ENCODE measurements at places on chromosomes 6 and 20.
A peak's percentile ranks its signal among the peaks of the same experiment; 100 is the strongest.

DNA sequence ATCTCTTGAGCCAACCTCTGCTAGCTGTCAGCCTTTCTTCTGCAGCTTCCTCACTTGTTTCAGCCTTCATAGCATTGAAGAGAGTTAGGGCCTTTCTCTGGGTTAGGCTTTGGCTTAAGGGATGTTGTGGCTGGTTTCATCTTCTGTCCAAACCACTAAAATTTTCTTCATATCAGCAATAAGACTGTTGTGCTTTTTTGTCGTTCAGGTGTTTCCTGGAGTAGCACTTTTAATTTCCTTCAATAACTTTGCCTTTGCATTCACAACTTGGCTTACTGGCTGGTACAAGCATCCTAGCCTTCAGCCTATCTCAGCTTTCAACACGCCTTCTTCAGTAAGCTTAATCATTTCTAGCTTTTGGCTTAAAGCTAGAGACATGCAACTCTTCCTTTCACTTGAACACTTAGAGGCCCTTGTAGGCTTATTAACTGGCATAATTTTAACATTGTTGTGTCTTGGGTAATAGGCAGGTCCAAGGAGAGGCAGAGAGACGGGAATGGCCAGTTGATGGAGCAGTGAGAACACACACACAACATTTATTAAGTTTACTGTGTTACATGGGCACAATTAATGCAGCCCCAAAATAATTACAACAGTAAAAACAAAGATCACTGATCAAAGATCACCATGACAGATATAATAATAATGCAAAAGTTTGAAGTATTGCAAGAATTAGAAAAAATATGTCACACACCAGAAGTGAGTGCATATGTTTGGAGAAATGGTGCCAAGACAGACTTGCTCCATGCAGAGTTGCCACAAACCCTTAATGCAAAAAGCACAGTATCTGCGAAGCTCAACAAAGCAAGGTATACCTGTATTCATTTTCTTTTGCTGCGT lies 98.6 kb downstream of the HIVEP1 start:
- DNase-seq = no peak

GRCh38 chr20:44097521-44098255 lies 89.3 kb downstream of the JPH2 start:
- no peak for DNase-seq

DNA sequence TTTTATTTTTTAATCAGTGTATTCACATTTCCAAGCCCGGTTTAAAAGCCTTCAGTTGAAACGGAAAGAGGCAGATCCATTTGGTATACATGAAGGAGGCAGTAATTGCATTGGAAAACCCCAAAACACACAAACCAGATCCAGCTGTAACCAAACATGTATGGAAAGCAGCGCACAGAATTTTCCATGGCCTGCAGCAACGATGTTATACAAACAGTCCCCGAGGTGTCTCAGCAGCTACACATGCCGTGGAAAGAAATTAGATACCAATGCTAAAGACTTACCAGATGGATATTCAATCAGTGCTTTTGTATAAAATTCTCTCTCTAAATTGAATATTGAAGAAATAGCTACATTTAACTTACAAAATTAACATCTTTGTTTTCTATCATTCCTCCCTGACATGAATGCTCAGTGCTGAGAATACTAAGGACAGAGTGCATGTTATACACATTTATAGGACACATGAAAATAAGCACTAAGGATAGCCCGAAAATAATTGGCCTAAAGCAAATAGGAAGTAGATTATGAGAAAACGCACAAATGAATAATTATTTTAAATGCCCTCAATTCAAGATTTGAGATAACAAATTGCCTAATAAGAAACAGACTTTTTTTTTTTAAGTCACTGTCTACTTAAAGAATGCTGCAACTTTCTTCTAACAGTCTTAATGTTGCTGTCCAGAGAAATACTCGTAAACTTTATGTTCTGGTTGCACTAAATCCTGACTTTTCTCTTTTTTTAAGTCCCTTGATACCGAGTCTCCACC lies 713.1 kb downstream of the HDGFL1 start:
- DNase-seq = no peak

- no peak for DNase-seq
Measured at GRCh38 chr20:59932616-59933295, 681 bp downstream of the SYCP2 start.

- no peak for DNase-seq
Measured at GRCh38 chr6:70586114-70586513, 19.4 kb downstream of the SDHAF4 start.

- DNase-seq = no peak
Measured at GRCh38 chr6:53316142-53316541, 32.6 kb downstream of the ELOVL5 start.

DNA sequence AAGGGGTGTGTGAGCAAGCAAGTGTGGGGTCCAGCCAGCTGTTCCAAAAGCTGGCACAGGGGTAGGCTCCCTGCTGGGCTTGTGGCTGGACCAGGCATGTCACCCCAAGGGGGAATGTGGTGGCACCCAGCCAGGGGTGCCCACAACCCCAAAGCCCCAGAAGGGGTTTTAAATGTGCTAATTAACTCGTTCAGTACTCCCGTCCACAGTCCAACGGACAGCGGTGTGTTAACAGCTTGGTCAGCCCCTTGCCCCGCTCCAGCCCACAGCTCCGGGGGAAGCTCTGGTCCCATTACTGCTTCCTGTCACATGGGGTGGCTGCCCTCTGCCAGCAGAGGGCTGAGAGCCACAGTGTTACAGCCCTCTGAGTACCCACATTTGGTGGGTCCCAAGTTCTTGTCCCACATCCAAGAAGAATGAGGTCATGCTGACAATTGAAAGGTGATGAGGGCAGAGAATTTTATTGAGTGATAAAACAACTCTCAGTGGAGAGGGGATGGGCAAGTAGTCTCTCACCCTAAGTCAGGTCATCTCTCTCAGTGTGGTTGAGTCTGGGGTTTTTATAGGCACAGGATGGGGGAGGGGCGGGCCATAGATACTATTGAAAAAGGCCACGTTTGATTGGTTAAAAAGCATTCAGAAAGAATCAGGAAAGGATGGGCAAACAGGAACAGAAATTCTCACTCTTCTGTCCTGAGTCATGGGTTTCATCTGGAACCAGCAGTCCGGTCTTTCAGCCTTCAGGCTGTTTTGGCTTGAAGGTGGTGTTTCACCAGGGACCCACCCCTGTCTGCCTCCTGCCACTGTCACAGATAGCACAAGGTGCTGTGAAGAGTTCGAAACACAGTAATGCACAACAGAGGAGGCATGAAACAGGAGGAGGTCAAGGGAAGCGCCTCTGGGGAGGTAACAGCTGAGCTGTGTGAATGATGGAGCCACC lies 238.5 kb downstream of the NFATC2 start:
- DNase-seq = no peak

DNA sequence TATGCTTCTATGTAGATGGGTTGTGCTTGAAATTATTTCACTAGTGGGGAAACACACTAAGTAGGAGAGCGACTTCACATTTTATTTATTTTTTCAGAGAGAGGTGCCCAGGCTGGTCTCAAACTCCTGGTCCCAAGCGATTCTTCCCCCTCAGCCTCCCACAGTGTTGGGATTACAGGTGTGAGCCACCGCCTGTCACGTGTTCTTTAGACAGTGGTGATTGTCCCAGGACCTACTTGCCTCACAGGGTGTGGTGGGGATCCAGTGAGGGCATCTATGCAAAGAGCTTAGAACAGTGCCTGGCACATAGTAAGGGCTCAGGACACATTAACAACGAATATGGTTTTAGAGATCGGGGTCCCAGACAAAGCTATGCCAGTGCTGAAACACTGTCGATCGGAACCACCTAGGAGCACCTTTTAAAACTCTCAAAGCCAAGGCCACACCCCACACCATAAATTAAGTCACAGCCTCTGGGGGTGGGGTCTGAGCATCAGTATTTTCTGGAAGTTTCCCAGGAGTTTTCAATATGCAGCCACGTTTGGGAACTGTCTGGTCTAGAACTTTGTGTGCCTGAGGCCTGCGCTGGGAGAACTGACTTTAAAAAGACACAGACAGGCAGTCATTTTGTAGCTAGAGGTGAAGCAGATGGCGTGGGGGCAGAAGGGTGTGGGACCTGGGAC lies 4.8 kb upstream of the BCAS4 start:
- no peak for DNase-seq

DNA sequence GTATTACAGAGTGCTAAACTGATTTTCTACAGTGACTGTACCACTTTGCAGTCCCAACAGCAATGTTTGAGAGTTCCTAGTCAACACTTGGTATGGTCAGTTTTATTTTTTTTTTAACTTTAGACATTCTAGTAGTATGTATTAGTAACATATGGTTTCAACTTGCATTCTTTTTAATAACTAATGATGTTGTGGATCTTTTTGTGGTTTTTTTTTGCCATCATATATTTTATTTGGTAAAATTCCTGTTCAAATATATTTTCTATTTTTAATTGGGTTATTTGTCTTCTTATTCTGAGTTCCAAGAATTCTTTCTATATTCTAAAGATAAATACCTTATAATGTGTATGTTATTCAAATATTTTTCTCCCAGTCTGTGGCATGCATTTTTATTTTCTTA lies 189.4 kb upstream of the ECI2 start:
- DNase-seq = no peak

GRCh38 chr6:162887981-162888689 lies 160.4 kb downstream of the PACRG start:
- DNase-seq = no peak

DNA sequence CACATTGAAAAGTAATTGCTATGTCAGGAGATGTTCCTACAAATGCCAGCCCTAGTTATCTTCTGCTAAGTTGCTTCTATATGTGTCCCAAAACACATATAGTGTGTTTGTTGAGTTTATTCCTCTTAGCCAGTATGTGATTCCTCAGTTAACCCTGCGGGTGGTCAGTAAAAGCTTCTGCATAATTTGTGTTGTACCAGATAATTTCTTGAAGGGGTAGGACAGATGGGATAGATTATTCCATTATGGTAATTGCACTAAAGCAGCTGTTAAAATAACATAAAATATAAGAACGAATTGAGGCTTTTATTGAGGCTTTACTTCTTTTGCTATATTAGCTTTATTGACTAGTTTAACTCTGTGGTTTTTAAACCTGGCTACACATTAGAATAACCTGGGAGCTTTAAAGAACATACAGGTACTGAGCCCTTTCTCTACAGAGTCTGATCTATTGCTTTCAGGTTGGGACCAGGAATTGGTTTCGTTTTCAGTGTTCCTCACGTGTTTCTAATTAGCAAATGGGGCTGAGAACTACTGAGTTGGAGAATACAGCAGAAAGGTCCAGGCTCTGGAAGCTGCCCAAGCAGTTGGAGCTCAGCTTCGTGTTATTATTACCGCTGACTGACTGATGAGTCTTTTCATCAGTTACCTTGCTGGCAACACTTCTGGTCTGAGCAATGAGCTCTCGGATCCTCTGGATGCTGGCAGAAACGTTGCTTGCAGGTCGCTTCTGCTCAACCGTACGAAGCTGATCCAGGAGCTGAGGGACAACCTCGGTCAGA lies 56.9 kb downstream of the FAM229B start:
- DNase-seq = no peak

- no peak for DNase-seq
Measured at GRCh38 chr6:168124158-168124557, 45.1 kb upstream of the FRMD1 start.

DNA sequence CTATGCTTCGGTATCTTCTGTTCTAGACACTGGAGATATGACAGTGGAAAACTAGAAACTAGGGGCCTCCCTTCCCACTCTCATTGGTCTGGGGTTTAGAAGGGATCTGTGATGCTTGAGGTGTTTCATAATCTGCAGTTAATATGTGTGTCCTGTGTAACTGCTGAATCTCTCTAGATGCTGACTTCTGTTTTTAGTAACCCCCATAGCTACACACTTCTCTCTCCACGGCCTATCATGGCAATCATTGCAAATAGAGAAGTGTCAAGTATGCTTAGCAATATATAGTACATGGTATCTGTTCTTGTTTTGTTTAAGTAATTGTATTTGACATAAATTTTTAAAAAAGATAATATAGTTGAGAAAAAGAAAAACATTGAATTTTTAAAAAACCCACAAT lies 394.6 kb upstream of the MMS22L start:
- no peak for DNase-seq

DNA sequence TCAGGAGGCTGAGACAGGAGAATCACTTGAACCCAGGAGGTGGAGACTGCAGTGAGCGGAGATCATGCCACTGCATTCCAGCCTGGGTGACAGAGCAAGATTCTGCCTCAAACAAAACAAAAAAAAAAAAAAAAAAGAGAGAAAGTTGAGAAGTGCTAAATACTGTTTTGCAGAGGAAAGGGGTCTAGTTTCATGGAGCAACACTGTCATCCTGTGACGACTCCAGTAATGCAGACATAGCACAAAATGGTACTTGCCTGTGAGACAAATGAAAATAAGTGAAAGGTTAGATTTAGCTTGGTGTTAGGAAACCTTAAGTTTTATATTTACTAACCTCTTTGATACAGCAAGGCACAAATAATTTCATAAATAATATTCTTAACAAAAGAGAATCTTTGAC lies 29.7 kb downstream of the CEP162 start:
- no peak for DNase-seq

- DNase-seq = no peak
Measured at GRCh38 chr20:17921774-17922173, 46.8 kb downstream of the SNX5 start.

DNA sequence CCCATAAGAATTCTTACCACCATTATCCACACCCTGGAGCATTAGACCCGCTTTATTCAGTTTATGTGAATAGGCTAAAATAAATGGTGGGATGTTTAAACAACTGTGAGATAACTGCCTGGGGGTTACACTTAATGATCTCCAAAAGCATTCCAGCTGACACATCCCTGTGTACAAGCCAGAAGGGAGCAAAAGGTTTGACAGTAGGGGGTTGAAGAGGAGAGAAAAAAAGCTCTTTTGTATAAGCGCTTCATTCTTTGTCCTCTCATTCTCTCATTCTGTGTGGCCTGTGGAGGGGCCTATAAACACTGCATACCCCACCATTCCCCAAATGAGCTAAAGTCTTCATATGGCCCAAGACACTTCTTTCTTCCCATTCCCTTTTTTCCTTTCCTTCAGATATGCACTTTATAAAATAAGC lies 30.8 kb upstream of the COL21A1 start:
- no peak for DNase-seq

DNA sequence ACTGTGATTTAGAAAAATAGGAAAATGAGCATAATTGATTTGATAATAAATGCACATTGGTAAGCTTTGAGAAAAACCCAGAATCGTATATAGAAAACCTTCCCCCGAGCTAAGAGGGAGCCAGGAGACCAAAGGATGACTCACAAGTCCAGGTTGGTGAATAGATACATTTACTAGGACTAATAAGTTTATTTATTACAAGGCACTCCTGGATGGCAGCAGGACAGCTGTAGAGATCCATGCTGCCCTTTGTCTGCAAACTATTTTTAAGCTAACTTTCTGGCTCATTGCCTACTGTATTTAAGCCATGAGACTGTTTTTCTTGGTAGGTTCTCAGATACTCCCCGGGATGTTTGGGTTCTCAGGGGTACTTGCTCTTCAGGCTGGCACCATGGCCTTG lies 13.4 kb downstream of the CASP8AP2 start:
- no peak for DNase-seq

- no peak for DNase-seq
Measured at GRCh38 chr6:55704421-55704820, 125.4 kb upstream of the HMGCLL1 start.

GRCh38 chr20:53077373-53078205 lies 105.4 kb downstream of the TSHZ2 start:
- no peak for DNase-seq

GRCh38 chr20:32706486-32706885 lies 32.7 kb upstream of the C20orf203 start:
- DNase-seq = no peak

- no peak for DNase-seq
Measured at GRCh38 chr6:5215159-5215558, 45.6 kb downstream of the LYRM4 start.

GRCh38 chr6:28673787-28674671 lies 148.3 kb downstream of the GPX5 start:
- peak; percentile 33 for DNase-seq

GRCh38 chr6:12049165-12049564 lies 37.1 kb downstream of the HIVEP1 start:
- DNase-seq = no peak
